ENCODE measurements at places on chromosomes 2 and 18. TPM values are rescaled to one million over a fixed set of nuclear protein-coding genes. Genes with fewer than 3 reads are reported as not detected.

Gene NEB
- total RNA-seq, result 313 TPM

Gene ATP8B1
- total RNA-seq, result 29.1 TPM

Gene RIT2
- total RNA-seq, result 0.35 TPM

Gene MAPK4
- 5.1 TPM for total RNA-seq

Gene TSPYL6
- not detected for total RNA-seq

Gene SCYGR4
- total RNA-seq, result not detected

Gene ABCG8
- 1.4 TPM for total RNA-seq

Gene MTCL1
- 16.1 TPM for total RNA-seq

Gene CIDEA
- 0.64 TPM for total RNA-seq

Gene EHD3
- 26.4 TPM for total RNA-seq

Gene SLC8A1
- 211 TPM for total RNA-seq

Gene VWA3B
- 0.18 TPM for total RNA-seq

Gene FAM237A
- not detected for total RNA-seq

Gene MYL12B
- 292 TPM for total RNA-seq

Gene CLEC4F
- not detected for total RNA-seq

Gene FOXI3
- total RNA-seq, result 0.06 TPM

Gene TANC1
- 87.3 TPM for total RNA-seq

Gene OR6B3
- total RNA-seq, result not detected

Gene KCNS3
- total RNA-seq, result 13.1 TPM

Gene CCBE1
- total RNA-seq, result 30.7 TPM

Gene TAF4B
- 5.4 TPM for total RNA-seq

Gene ACTR2
- 89.3 TPM for total RNA-seq

Gene ZSWIM2
- total RNA-seq, result not detected

Gene MLPH
- total RNA-seq, result 4.6 TPM

Gene KLHL29
- 11.2 TPM for total RNA-seq

Gene TTR
- 0.35 TPM for total RNA-seq

Gene DCDC2C
- total RNA-seq, result 0.93 TPM

Gene UGT1A10
- not detected for total RNA-seq

Gene IL36A
- total RNA-seq, result not detected

Gene GPC1
- total RNA-seq, result 42.0 TPM

Gene SAG
- total RNA-seq, result not detected

Gene MSH6
- total RNA-seq, result 46.3 TPM

Gene C2orf78
- total RNA-seq, result not detected

Gene FAM110C
- total RNA-seq, result 12.0 TPM

Gene CROCC2
- 0.18 TPM for total RNA-seq

Gene GALR1
- 0.12 TPM for total RNA-seq

Gene ANKRD36C
- 111 TPM for total RNA-seq

Gene NCKAP5
- total RNA-seq, result 7.5 TPM

Gene UGT1A5
- not detected for total RNA-seq

Gene KIF1A
- total RNA-seq, result 10.5 TPM

Gene EML4
- total RNA-seq, result 88.5 TPM

Gene RFX8
- 2.5 TPM for total RNA-seq

Gene RAB31
- 24.3 TPM for total RNA-seq

Gene ELP2
- total RNA-seq, result 106 TPM

Gene GREB1
- 18.3 TPM for total RNA-seq

Gene DAW1
- total RNA-seq, result 0.12 TPM

Gene PCARE
- total RNA-seq, result 0.18 TPM

Gene ADD2
- 6.1 TPM for total RNA-seq

Gene ELOA2
- total RNA-seq, result not detected

Gene CD207
- total RNA-seq, result not detected

Gene CXCR1
- total RNA-seq, result 1.4 TPM

Gene MFSD2B
- total RNA-seq, result 2.2 TPM

Gene KLHL14
- 22.1 TPM for total RNA-seq

Data from metanephros (tissue), 2 donors.